ENCODE measurements at places on chromosomes 3 and 15. TPM values are rescaled to one million over a fixed set of nuclear protein-coding genes. Genes with fewer than 3 reads are reported as not detected.

DNA sequence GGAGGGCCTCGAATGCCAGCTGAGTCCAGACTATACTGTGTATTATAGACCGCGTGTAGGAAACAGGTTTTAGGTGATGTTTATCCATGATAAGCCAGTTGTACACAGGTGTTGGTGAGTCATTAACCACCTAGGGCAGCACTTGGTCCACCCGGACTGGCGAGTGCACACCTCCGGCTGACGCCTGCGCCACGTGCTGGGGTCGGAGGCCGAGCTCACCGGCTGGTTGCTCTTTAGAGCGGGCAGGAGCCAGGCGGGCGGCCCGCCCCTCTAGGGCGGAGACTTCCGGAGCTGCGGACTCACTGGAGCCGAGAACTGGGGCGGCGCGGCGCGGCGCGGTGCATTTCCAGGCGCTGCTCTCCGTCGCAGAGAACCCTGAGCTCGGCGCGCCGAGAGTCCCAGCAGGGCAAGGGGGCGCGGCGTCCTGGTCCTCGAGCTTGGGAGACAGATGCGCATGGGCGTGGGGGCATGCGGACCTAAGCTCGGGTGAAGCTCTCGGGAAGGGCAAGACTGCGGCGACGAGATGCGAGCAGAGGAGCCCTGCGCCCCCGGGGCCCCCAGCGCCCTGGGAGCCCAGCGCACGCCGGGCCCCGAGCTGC lies at the start of gene ESYT3:
ESYT3 (plus strand) TSS at position 341 of the 599 bp plus-strand sequence; CDS start at position 524, 183 bp downstream.
- no peak for DNase-seq

Gene PHLDB2
- 1.8 TPM for total RNA-seq

Gene C3orf20
- 0.10 TPM for total RNA-seq

GRCh38 chr3:139284221-139284620 lies 59.6 kb upstream of the MRPS22 start:
- DNase-seq: no peak

Gene PLCH1
- total RNA-seq: not detected

- DNase-seq: no peak
Observed at GRCh38 chr15:59553879-59554735, 57.5 kb upstream of the GCNT3 start.

Gene CPN2
- total RNA-seq: not detected

- no peak for DNase-seq
Observed at GRCh38 chr3:9944271-9944670, 7.9 kb downstream of the PRRT3 start.

DNA sequence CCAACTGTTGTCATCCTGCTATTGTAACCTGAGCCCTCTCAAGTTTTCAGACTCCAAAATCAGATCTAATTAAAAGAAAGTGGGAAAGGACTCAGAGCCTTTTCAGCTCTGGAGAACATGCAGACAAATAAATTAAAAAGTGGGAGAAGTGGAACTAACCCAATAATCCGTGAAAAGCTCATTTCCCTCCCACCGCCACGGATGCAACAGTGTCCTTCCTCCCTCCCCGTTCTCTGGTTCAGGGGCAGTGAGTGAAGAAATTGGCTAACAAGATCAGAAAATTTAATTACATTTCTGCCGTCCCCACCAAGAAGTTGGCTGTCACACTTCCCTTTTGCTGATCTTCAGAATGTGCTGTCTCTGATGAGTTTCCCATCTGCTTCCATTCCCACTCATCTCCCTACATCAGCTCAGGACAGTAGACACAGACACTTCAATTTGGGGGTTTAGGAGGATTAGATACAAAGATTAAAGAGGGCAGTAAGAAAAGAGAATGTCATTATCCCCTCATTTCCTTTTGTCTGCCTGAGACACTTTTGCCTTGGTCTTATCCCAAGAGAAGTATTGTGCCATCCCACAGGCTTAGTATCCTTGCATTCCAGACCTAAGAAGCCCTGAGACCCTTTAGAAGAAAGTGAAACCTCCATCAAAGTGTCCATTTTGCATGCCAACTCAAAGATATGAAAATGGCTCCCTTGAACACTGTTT lies 335.7 kb upstream of the PPP2R3A start:
- DNase-seq: no peak

DNA sequence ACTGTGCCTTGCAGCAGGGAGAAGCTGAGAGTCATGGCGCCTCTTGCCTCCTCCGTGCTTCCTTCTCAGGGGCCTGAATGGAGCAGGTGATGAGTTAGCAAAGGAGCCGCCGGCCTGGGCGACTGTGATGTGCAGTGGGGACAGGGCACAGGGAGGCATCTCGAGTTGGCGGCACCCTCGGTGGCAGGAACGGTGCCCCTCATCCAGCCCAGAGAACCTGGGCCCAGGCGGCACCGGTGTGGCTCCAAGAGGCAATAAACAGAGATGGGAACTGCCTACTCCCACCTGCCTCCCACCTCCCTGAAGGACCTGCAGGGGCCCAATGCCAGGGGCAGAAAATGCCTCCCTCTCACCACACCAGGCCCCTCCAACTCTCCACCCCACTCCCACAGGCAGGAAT lies 6.2 kb downstream of the SLC41A3 start:
- no peak for DNase-seq

DNA sequence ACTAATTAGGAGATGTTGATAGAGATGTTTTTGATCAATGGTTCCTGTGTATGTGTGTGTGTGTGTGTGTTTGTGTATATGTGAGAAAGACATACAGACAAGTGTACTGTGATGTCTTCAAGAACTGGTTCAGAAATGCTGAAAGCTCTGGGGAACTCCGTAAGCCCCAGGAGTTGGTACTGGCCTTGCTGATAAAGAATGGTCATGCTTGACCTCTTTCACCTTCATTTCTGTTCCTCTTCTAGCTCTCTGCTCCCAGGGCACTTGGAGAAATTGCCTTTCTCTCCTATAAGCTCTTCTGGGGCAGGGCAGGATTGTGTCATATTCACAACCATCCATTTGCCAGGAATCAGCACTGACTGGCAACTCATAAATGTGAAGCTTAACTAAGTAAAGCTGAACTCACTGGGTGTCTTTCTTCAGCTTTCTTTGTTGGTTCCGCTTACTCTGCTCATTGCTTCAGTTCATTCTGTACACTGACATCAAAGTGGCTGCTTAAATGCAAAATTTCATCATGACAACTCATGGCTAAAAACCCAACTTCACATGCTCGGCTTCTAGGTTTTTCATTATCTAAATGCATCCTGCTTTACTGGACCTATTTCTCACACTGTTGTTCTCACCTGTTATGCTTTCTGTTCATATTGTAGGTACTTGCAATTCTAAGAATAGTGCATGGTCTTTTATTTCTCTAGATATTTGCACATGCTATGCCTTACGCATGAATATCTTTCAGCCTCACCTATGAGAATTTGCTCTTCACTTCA lies 162.1 kb upstream of the LYSMD4 start:
- no peak for DNase-seq

Gene FEZF2
- not detected for total RNA-seq

DNA sequence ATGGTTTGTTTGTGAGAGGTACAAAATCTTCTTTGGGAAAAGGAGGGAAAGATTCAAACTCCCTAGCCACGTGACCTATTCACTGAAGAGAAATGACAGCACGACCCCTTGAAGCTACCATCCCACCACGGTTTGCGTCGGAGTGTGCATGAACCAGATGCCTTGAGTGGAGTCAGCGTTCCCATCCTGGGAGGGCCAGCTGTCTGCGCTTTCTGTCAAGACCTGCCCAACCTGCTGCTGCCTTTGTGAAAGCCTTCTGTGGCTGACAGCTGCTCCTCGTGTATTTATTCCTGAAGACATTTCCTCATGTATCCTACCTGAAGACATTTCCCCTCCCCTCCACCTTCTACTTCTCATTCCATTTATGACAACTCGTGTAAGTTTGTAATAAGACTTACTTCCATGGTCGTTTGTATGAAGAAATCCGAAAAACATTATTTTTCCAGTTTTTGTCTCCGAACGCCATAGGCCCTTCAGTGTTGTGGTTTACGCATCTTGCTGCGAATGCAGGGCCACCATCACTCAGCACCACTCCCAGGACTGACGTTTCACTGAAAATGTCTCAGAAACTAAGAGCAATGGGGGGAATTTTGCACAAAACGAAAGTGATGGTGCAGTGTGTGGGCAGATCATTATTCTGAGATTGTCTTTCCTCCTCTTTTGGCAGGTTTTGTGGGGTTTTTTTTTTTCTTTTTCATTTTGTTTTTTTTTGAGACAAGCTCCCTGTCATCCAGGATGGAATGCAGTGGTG lies 18.9 kb downstream of the EBLN2 start:
- DNase-seq: no peak

DNA sequence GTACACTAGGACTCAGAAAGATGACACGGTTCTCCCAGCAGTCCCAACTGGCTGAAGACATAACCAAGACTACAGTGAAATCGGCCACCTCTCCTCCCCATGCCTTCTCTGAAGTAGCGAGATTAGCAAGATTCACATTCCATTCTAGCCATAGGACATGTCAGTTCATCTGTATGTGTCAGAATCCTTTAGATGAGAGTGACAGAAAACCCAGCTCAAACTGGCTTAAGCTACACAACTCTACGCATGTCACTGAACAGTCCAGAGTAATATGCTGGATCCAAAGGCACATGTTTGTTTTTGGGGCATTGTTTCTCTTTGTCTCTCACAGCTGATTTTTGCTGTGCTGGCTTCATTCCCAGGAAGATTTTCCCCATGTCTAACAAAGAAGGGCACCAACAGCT lies 75.8 kb downstream of the RARB start:
- no peak for DNase-seq

- DNase-seq: peak; percentile 77
Observed at GRCh38 chr15:57559875-57560274, 31.8 kb upstream of the MYZAP start.

Gene AADACL2
- total RNA-seq: not detected

Gene TMC3
- total RNA-seq: not detected

Gene SPESP1
- total RNA-seq: 0.70 TPM

DNA sequence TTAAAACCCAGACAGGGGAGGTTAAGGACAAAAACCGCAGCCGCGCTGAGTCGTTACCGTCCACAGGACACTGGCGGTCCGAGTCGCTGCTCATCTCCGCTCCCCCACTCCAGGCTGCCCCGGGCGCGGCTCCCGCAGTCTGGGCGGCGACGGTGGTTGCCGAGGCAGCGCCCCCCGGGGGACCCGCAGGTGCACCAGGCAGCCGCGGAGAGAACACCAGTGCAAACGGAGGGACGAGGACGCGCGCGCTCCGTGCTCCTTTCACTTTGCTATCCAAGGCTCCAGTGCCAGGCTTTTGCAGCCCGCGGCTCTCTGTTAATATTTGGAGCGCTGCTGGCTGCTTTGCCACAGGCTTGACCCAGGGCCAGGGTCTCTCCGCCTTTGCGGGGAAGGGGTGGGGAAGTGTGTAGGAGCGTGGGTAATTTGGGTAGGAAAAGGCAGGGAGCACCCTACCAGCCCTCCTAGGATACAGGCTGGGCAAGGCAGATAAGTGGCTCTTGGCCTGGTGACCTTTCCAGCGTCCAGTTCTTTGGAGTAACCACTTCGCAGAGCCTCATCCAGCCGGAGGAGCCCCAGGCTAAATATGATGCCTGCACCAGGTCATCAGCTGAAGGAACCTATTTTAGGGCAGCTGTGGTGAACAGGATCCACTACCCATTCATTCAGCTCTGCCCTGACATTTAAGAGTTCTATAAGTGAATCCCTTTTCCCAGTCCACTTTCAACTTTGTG lies at the start of gene GADL1:
GADL1 (minus strand) TSS at position 141 of the 731 bp plus-strand sequence; CDS start at position 94, 47 bp downstream.
- peak; percentile 8 for DNase-seq

Gene SERINC4
- total RNA-seq: 0.13 TPM

GRCh38 chr3:55500555-55501330 lies 13.6 kb upstream of the WNT5A start:
- DNase-seq: no peak

Gene PROS1
- total RNA-seq: not detected

DNA sequence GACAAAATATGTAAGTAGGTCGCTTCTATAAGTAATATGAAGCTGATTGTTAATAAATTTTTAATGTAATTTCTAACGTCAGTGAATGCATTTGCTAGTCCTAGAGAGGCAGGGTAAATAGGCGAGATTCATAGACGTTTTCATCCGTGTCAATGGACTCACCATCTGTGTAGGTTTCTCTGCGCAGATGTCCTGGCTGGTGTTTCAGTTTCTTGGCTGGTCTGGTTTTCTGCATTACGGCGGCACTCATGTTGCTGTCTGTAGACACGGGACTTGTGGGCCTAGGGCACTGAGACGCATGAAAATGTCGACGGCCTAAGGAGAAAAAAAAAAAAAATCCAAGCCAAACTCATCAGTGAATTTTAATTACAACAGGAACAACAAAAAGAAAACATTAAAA lies 1153.3 kb downstream of the ROBO1 start:
- DNase-seq: no peak

DNA sequence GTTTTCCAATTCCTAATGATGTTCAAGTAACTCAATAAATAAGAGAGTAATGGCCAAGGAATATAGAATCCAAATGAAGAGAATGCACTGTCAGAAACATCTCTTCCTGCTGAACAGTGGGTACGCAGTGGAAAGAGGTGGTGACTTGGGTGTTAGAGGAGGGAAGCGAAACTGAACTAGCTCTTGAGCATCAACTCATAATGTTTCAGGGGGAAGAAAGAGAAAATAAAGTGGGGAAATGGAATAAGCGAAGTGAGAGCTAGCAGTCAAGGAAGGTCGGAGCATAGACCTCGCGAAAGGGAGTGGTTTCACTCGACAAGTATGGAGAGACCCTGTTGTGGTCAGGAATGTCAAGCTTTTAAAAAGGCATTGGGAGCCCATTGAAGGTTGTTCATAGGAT lies 309.5 kb downstream of the GAP43 start:
- DNase-seq: no peak

Gene PROK2
- not detected for total RNA-seq

GRCh38 chr3:172836390-172836997 lies 86.0 kb downstream of the ECT2 start:
- no peak for DNase-seq

Gene SLMAP
- 74.3 TPM for total RNA-seq

Gene DOCK3
- 2.9 TPM for total RNA-seq

Gene NRROS
- 14.2 TPM for total RNA-seq

DNA sequence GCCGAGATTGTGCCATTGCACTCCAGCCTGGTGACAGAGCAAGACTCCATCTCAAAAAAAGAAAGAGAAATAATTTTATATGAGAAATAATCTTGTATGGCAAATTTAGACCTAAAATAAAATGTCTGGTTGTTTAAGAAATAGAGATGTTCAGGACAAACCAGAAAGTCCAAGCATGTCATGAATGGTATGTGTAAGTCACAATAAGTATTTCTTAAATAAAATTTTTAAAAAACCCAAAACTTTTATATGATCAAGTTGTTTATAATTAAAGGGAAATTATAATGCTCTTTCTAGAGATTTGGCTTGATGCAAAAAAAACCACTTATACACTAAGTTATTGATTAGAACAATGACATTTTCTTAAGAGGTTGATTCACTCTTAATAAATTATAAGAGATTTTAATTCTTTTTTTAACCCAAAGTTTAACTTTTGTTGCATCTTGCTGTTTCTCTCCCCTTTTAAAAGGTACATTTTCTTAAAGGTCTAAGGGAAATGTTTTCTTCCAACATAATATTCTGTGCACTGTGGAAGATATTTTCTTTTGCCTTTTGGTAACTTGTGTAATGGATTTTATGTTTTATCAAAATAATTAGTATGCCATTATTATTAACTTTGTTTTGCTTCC lies 105.7 kb downstream of the RTP4 start:
- no peak for DNase-seq

- no peak for DNase-seq
Observed at GRCh38 chr15:92574566-92574965, 81.0 kb downstream of the FAM174B start.

GRCh38 chr3:119927190-119927589 lies 145.3 kb downstream of the NR1I2 start:
- DNase-seq: no peak
